ENCODE measurements at places on chromosomes 1 and 21.
A peak's percentile ranks its signal among the peaks of the same experiment; 100 is the strongest.

DNA sequence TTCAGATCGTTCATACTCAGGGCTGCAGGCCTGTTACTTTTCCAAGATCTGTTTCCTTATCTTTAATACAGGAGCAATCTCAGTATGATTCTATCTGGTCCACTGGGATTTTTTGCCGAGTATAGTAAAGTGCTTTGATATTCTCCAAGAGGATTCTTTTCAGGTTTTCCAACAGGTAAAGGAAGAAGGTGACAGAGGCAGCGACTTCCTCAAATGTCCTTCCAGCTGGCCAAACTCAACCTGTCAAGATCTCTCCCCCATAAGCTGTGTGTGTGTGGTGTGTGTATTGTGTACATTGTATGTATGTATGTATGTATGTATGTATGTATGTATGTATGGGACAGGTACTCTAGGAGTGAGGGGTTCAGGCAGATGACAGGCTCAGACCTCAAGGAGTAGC lies 1.1 kb downstream of the AKR1A1 start:
- no peak for DNase-seq

GRCh38 chr1:176745945-176746344 lies 283.0 kb downstream of the PAPPA2 start:
- DNase-seq: no peak

DNA sequence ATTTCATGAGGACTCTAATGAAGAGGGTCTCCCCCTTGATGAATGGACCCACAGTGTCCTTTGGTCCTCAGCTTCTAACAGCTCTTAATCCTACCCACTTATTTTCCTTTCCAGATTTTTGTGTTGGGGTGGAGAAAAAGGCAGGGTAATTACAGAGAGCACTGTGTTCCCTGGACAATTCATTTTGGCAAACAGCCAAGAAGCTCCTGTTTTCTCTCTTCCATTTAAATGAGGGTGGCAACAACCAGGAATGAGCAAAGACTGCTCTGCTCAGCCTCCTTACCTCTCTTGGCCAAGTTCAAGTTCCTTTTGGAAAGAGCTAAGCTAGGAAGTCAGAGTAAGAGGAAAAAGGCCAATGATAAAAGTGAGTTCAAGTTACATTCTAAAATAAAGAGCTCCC lies 11.9 kb downstream of the XKR8 start:
- DNase-seq: no peak

- peak; percentile 59 for DNase-seq
Observed at GRCh38 chr1:181134543-181135436, 46.3 kb downstream of the IER5 start.

DNA sequence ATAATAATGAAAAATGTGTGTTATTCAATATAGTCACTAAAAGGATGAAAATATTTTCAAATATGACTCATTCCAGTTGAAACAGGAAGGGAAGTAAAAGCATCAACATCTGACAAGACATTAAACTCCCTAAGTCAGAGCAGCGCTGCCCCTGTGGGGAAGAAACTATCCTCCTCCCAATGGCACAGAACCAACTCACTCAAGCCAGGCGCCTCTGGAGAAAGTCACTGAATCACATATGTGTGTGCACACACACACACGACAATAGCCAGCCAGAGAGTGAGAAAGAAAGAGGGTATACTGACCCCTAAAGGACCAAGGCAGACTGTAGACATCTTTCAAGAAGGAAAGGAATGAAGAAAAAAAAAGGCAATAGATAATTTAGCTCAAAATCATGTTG lies 126.9 kb downstream of the SETD4 start:
- peak; percentile 48 for DNase-seq

- no peak for DNase-seq
Observed at GRCh38 chr1:218303176-218303879, 18.2 kb downstream of the RRP15 start.

DNA sequence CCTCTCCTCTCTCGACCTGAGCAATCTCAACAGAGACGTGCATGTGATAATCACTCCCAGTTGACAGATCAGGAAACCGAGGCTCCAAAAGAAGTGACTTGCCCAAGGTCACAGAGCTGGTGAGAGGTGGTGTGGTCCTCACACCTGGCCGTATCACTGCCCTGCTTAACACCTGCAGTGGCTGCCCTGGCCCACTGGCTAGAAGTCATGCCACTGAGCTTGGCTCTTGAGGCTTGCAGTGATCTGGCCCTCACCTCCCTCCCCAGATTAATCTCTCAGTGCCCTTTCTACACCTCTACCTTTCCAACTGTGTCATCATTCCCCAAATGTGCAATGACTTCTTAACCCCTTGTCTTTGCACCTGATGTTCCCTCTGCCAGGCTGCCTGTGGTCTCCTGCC lies 38.8 kb downstream of the CDCP2 start:
- no peak for DNase-seq

GRCh38 chr21:16422702-16423101 lies 692.9 kb downstream of the USP25 start:
- DNase-seq: no peak

DNA sequence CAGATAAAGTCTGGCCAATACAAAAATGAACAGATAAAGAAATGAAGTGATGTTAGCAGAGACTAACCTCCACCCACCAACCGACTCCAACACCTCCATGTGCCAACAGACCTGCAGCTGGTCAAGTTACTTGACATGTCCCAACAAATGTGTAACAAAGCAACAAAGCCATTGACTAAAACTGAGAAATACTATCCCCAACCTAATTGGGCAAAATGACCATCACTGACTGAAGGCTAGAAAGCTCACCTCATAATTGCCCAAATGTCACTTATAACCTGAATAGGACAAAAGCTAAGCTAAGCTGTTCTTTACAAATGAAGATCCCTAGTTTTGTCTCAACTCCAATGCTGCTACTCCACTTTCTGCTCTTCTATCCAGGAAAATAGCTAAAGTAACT lies 7.5 kb downstream of the KDM5B start:
- no peak for DNase-seq

DNA sequence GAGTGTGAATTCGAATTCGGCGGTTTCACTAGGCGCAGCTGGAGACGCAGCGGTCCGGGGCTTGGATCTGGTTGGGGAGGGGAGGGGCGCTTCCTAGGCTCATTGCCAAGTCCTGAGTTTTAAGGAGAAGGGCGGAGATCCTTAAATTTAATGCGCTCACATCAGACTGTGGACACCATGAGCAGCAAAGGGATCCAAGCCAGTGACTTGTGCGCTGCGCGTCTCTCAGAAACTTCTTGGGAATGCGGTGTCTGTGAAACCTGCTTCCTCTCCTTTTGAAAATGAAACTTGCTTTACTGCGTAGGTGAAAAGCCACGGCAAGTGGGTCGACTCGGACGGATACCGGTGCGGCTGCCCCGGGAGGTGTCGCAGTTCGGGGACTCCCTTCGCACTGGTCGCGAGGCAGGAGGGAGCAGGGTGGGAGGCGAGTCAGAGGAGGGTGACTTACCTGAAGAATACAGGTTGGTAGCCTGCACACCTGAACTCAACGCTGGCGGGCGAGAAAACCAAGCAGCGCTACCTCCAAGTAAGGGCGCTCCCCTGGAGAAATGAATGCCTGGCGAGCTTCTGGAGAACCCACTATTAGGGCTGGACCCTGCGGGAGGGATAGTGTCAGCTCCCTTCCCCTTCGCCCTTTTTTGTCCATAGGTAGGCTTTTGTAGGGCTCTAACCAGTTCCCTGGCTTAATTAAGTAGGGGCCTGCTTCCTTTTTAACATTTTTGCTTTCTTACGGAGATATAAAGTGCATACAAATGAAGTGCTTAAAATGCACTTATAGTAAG lies 992 bp downstream of the TENT5C start:
- peak; percentile 32 for DNase-seq

- no peak for DNase-seq
Observed at GRCh38 chr1:209875515-209875914, 47.7 kb downstream of the UTP25 start.

DNA sequence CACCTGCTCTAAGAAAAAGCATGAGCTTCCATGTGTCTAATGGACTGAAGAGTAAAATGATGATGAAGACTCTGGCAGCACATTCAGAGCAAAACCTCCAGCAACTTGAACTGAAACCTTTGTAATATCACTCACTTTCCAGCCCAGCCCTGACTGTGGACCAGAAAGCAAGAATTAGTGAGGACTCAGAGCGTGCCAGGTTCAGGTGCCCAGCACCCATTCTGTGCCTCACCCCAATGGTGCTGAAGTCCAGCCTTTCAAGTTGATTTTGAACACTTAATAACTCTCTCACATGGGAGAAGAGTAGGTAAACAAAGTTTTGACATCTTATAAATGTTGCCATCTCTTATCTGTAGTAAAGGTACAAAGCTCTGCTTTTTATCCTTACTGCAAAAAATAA lies 350.0 kb downstream of the KCNH1 start:
- no peak for DNase-seq

DNA sequence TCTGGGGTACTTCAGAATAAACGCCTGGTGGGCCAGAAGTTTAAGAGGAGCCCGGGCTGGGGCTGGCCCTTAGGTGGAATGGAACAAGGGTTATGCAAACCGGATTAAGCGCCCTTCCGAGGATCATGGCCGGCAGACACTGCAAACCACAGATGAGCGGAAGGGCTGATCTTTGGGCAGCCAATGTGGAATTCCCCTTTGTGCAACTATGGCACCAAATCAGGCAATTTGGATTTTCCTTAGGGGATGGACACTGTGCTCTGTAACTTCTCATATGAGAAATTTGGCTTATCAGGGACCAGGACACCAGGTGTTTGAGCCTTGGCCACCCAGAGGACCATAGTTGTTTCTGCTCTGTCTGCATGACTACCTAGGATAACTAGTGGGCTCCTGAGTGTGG lies 5.7 kb upstream of the IL10 start:
- no peak for DNase-seq

DNA sequence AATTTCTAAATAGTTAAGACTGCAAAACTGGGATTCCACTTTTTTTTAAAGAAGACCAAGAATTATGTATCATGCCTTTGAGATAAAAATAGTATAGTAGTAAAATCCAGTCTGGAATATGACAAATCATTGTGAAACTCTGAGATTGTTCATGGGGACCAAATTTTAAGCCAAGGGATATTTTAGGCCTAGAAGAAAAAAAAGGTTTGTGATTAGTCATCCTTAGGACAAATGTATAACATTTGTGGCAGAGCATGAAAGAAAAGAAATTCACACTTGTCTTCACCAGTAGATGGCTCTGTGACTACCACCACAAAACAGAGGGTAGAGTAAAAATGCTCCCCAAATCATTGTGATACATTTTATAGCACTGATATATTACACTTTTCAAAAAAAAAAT lies 226.1 kb downstream of the KCTD3 start:
- DNase-seq: no peak

Data from AML-193 (cell line).